Hematopoietic multipotent progenitor cell treated with erythropoietin and hydrocortisone succinate and interleukin-3 and kit ligand, for 15 days (in vitro differentiated cells): ENCODE measurements at places on chromosomes 11 and 22.

- DNase-seq = no peak
Measured at GRCh38 chr11:132452616-132453015, 1079.7 kb downstream of the OPCML start.

DNA sequence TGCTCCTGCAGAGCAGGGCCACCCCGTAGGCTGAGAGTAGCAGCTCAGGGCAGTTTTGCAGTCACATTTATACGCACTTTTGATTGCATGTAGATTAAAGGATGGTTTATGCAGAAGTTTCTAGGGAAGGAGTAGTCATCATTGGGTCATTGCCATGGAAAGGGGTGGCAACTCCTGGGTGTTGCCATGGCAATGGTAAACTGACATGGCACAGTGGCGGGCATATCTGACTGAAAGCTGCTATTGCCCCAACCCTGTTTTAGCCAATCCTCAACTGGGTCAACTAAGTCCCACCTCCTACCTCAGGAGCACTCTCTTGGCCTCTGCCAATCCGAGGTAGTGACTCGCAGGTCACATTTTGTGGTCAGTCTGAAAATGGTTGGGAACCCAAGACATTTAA lies 2.4 kb upstream of the ARSA start:
- DNase-seq = peak; percentile 32

DNA sequence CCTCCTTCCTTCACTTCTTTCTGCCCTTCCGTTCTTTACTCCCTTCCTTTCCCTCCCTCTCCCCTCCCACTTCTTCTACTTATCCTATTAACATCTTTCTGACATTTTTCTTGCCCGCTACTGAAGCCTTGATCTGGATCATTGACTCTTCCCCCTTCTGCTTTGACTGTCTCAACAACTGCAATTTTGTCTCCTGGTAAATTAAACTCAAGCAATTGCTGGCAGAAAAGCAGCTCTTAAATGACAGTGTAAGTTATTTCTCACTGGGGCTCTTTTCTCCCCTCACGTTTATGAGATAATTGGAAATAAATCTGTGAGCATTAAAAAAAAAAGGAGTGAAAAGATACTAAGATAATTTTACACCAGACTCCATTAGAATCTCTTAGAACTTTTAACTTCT lies 120.0 kb downstream of the SLC17A6 start:
- DNase-seq = no peak

- DNase-seq = no peak
Measured at GRCh38 chr11:128313931-128314330, 273.4 kb downstream of the ETS1 start.

DNA sequence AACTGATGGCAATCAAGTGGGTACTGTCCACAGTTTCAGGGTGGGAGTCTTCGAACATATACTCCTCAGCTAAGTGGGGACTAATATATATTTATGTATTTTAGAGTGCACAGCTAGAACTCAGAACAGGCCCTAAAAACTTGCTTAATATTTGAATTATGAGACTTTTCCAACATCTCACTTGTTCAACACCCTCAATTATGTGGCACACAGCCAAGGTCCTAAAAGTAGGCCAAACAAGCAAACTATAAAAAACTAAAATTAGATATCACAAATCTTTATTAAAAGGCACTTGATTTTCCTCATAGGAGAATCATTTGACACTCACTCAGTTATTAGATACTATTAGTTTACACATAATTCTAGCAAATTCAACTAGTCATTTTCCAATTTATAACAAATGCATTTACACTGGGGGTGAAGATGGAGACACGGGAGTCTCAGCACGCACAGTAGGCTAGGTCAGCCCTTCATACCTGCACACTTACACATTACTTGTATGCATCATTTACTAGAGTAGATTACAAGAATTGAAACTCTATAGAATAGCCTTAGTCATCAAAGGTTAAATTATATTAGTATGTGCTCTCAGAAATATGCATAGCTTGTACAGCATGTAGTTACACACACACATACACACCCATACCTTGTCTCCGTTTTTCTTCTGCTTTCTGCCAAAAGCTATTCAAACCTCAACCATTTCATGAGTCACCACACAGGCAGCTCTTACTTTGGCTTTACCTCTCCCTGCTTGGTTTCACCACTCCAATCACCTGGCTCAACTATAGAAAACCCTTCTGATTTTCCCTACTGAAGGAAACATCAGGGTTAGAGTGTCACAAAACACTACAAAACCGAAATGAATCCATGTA lies 171.5 kb downstream of the SBF2 start:
- DNase-seq = no peak

GRCh38 chr22:38872172-38872830 lies at the start of gene CBX6:
TSS of gene CBX6 (minus strand) at chr22:38872216. CDS start at chr22:38872190, 26 bp downstream.
- peak; percentile 81 for DNase-seq

- no peak for DNase-seq
Measured at GRCh38 chr22:21921729-21922128, 30.9 kb downstream of the PPM1F start.

GRCh38 chr22:45294030-45294429 lies 9.3 kb downstream of the UPK3A start:
- DNase-seq = no peak

DNA sequence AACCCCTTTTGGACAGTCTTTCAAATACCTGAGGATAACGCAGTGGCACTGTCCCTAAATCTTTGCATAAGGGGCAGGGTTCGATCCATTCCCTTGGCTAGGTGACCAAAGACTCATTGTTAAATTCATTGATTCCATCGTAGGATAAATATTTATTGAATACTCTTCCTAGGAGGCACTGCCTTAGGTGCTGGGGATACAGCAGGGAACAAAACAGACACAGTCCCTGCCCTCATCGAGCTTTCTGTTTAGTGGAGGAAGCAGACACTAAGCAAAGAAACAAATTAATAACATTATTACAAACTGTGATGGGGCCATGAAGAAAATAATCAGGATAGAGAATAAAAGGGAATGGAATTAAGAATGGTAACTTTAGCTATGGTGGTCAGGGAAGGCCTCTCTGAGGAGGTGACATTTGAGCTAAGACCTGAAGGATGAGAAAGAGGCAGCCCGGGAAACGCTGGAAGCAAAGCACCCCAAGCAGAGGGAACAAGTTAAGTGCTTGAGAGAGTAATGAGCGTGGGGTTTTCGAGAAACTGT lies 689 bp downstream of the B3GAT3 start:
- DNase-seq = no peak

GRCh38 chr11:15289723-15290122 lies 175.0 kb downstream of the INSC start:
- DNase-seq = no peak
